ENCODE measurements at places on chromosomes 4 and X.
A peak's percentile ranks its signal among the peaks of the same experiment; 100 is the strongest.

DNA sequence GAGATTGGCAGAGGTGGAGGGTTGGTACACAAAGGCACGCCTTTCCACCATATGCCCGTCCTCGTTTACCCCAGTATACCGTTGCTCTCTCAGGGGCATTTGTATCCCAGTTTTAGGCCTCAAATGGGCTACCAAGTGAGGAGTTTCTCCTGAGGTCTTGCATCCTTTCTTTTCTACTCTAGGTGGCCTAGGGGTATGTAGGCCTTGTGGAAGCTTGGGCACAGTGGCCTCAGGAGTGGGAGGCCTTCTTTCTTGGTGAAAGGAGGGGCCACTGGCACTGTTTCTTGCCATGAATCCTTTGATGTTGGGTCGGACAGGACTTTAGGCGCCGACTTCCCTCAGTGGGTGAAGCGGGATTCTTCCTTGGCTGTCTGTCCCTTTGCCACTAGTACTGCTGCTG is 15.3 kb upstream of the MAGIX start:
- DNase-seq = no peak

DNA sequence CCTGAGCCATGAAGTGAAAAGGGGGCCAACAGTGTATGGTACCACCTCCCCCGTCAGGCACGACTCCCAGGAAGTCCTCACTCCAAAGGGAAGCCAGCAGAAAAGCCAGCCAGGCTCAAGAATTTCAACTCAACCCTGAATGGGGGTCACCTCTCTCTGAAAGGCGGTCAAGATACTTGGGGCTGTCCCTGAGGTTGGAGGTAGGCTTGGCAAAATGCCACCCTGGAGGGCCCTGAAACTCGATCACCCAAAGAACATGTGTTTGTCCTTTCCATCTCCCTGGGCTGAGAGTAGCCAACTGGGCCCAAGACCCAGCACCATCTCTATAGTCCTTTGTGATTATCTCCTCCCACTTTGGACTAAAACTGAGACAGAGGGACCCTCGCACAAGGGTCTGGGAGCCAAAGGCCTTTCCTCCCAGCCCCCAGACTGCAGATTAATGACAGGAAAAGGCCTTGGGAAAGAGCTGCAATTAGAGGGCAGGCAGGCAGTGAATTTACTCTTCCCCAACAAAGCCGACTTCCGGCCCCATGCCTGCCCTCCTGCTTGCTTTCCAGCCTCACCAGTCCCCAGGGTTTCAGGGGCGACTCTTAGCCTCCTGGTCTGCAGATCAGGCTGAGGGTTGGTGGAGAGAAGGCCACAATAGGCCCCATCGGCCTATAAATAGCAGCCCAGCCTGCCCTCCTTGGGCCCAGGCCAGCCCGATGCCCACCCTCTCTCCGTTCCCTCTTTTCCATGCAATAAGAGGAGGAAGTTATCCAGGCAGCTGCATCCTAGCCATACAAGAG is 5.6 kb downstream of the SASH3 start:
- no peak for DNase-seq

DNA sequence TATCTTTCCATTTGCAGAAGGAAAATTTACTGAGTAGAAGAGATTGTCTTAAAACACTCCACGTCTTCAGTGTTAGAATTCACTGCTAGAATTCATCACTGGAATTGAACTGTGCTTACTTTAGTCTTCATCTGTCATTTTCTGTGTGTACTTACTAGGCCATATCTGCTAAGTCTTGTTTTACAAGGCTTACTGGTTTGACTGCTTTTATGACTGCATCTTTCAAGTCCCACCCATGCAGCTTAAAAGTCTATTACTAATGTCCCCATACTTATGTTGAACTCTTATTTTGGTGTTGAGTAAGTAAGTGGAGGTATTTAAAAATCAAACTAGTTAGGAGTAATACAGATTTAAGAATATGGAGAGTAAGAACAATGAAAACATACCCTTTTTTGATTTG is 14.6 kb downstream of the CLCN3 start:
- no peak for DNase-seq

- DNase-seq = no peak
Measured at GRCh38 chr4:111707491-111707890, 437.8 kb upstream of the FAM241A start.

DNA sequence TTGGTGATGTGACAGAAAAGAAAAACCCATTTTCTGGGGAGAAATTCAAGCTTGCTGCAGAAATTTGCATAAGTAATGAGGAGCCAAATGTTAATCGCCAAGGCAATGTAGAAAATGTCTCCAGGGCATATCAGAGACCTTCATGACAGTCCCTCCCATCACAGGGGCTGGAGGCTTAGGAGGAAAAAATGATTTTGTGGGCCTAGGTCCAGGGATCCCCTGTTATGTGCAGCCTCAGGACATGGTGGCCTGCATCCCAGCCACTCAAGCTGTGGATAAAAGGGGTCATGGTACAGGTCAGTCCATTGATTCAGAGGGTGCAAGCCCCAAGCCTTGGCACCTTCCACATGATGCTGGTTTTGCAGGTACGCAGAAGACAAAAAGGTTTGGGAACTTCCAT is 90.7 kb downstream of the TGIF2LX start:
- DNase-seq = no peak

DNA sequence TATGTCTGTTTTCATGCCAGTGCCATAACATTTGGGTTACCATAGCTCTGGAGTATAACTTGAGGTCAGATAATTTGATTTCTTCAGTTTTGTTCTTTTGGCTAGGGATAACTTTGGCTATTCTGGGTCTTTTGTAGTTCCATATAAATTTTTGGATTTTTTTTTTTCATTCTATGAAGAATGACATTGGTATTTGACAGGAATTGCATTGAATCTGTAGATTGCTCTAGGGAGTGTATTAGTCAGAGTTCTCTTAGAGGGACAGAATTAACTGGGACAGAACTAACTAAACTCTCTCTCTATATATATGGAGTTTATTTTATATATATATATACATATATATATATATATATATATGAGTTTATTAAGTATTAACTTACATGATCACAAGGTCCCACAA is 32.2 kb upstream of the SLIT2 start:
- DNase-seq = no peak

DNA sequence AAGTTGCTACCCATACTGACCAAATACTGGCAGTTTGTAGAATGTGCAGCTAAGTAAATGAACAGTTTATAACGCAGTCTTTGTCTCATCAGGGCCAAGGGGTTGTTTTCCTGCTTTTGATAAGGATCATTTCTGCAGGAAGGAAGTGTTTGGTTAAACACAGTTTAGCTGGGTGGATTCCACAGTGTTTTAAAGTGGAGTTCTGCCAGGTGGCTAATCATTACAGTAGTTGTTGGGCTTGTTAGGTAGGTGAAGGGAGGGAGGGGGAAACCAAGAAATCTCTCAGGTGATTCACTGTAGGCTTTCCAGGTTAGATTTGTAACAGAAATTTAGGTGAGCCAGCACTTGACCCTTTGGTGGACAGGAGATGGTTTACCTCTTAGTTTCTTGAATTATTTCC is 58.1 kb downstream of the FNIP2 start:
- no peak for DNase-seq

- no peak for DNase-seq
Measured at GRCh38 chr4:158861281-158861680, 92.5 kb downstream of the FNIP2 start.

- DNase-seq = no peak
Measured at GRCh38 chr4:158763462-158763861, 5.4 kb upstream of the FNIP2 start.

DNA sequence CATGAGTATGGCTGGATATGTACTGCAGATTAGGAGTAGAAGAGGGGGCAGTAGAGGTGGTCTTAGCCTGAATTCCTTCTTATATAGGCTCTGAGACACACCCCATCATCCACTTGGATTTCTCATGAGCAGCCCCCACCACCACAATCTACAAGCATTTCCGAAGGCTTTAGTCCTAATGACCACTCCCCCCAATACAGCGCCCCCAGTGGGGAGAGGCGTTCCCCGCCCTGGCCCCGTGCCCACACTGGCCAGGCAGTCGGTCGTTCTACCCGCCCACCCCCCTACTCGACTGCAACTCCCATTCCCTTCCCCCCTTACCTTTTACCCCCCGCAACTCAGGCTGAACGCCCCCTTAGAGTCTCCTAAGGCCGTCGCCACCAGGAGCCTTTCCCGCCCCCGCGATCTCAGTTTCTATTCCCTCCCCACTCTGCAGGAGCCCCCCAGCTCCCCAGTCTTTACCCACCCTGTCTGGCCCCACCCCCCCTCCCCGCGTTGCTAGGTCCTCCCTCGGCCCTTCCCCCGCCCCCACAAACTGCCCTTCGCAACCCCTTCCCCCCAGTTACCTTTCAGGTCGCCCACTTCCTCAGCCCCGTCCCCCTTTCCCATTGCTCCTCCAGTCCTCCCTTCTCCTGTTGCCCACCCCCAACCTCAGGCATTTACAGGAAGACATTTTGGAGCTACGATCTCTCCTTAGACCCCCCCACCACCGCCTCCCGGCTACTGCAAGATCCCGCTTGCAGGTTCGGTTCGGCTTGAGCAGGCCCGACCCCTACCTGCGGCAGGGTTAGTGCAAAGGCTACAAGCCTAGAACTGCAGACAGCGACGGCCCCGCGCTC is 468 bp downstream of the ZMYM3 start:
- peak; percentile 63 for DNase-seq

DNA sequence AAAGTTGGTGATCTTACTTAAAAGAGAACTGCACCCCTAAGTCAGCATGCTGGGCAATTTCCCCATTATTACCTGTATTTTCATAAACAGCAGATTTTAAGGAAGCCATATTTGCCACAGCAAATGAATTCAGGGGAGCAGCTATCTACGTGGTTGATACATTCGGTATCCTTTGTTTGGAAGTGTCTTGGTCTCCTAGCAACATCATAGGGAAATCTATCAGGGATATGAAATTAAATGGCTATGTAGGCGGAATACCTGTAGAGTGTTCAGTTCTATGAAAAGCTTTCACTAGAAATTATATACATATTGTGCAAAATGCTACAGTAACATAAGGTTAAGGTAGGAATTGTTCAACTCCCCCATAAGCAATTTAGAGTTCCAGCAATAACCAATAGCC is 157.2 kb upstream of the EMCN start:
- no peak for DNase-seq

DNA sequence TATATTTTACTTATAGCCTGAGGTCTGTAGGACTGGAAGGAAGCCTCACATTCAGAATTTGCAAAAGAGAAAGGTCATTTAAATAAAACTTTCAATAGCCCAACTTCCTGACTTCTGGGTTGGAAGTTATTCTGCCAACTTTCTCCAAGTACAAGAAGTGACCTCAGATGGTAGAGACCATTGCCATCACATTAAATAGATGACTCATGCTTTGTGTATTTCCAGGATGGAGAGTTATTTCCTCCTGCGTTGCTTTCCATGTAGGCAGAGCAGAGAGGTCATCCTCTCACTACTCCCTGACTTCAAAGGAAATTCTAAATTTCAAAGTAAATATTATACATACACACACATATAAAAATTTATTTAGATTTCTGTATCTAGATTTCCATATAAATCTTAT is 73.0 kb upstream of the NR3C2 start:
- DNase-seq = no peak

GRCh38 chr4:18405054-18405453 is 383.5 kb upstream of the LCORL start:
- no peak for DNase-seq

GRCh38 chr4:176433983-176434382 is 114.2 kb downstream of the SPCS3 start:
- DNase-seq = no peak

DNA sequence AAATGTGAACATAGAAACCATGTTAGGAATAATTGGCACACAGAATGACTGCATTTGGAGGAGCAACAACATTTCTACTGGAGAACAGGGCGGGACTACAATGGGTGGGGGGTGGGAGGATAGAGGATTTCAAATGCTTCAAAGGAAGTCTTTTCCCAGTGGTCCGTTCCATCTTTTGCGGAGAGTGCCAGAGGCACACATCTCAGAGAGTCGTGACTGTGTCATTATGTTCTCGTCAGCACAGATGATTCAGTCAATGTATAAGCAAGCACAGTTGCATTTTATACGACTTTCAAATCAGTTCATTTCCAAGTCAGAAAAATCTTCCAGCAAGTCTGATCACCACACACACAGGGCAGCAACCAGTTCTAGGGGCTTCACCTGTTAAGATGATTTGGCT is 22.7 kb upstream of the GPR50 start:
- DNase-seq = no peak

- DNase-seq = no peak
Measured at GRCh38 chrX:154320406-154320805, 24.8 kb downstream of the TKTL1 start.

- no peak for DNase-seq
Measured at GRCh38 chrX:121457096-121457495, 409.7 kb downstream of the GLUD2 start.

DNA sequence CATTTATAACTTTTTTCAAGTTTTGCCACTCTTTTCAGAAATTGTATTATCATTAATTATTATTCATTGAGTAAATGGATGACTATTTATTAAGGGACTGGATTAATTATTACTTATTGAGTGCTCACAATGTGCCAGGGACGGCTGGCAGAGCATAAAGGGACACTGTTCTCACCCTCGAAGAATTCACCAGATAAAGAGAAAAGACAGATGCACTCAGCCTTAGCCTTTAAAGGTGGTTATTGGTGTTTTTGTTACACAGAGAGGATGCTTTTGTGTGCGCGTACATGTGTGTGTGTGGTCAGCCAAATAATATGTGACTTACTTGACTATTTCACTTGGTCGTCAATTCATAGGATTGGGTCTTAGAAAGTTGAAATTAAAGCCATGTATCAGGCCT is 187.0 kb downstream of the ANTXR2 start:
- DNase-seq = no peak

- DNase-seq = no peak
Measured at GRCh38 chr4:128908735-128909134, 99.2 kb downstream of the JADE1 start.

DNA sequence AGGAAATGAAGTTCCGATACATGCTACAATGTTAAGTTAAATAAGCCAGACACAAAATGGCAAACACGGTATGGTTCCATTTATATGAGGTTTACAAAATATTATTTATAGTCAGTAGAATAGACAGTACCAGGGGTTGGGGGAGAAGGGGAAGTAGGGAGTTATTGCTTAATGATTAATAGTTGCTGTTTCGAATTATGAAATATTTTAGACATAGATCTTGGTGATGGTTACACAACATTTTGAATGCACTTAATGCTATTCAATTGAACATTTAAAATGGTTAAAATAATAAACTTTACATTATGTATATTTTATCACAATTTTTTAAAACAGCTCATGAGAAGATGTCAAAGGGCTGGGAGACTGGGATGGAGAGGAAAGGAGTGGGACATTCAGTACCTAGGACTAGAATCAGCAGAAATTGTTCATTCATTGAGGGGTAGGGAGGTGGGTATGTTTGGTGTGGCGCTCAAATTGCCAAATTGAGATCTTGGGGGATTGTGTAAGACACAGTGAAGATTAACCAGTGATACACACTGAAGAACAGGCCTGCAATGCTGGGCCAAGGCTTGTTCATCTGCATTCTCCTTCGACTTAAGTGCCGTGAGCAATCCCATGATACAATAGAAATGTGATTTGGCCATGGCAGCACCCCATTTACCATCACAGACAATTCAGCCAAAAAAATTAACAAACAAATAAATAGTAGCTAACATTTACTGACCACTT is 165.6 kb upstream of the GALNT7 start:
- DNase-seq = no peak
